Activated CD8-positive, alpha-beta T cell treated with anti-CD3 and anti-CD28 coated beads for 36 hours (primary cell): ENCODE measurements at places on chromosomes 2 and 18.

DNA sequence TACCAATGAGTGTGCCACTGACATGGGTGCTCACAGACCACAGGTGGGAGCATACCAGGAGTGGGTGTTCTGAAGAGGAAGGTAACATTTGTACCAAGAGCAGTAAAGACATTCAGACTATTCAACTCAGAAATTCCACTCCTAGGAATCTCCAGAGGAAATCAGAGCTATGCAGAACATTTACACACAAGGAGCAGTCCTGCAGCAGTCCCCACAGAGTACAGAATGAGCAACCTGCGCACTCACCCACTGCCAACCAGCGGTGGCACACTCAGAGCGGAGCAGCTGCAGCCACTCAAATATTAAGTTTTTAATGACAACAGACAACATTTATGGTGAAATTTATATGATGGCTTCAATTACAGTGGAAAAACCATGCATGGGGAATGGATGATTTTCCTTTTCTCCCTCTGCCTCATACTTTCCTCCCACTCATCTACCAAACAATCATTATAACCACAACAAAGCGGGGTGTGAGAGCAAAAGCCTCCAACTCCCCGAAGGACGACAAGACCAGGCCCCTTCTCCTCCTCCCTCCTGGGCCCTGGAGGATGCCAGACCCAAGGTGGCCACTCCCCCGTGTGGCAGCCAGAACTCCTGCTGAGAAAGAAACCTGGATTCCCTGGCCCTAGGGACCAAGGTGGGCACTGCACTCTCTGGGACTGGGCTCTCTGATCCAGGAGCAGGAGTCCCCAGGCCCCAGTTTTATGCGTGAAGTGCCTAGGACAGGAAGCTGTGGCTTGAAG, 5.4 kb downstream of the HS6ST1 start:
- H3K27ac ChIP-seq, result peak overlapping the region; percentile 5
- H3K27me3 ChIP-seq, result no peaks in the 10 kb centered on the region
- H3K4me1 ChIP-seq, result peaks cover 41% of the 10 kb centered on the region
- no peak for DNase-seq
- H3K36me3 ChIP-seq, result peaks cover 10% of the 10 kb centered on the region

DNA sequence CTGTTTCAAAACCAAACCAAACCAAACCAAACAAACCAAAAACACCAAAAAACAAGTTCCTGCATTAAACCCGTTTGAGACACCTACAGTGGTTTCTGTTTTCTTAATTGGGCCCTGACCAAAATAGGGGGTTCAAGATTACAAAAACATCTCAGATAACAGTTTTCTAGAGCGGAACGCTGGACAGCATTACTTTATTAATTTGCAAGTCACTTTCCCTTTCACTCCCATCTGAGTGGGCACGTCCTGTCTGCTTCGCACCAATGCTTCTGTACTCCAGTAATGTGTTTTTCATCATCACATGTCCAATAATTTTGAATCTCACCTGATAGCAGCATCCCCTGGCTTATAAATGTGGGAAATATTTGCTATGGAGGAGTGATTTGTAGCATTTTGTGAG, 11.7 kb upstream of the MYO1B start:
- H3K4me1 ChIP-seq, result peaks cover 2% of the 10 kb centered on the region
- no peaks in the 10 kb centered on the region for H3K27me3 ChIP-seq
- H3K27ac ChIP-seq, result no peak overlapping the region
- no peak for DNase-seq
- H3K4me3 ChIP-seq, result no peak overlapping the region
- H3K36me3 ChIP-seq, result no peaks in the 10 kb centered on the region

DNA sequence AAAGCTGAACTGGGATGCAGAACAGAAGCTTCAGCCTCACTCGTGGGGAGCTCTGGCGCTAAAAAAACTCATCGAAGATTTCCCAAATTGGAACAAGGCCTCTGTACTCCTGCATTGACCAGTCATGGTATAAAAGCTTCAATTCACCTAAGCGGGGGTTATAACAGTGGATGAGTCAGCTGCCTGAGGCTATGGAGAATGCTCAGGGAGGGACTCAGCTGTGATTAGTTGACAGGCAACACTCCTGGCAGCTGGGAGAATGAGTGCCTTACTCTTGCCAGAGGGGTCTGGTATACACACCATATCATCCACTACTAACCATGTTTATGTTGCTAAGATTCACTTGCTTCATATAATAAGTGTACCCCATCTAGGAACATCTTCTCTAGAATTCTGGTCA, 350.6 kb upstream of the VRK2 start:
- H3K4me1 ChIP-seq, result no peaks in the 10 kb centered on the region
- no peak overlapping the region for H3K4me3 ChIP-seq
- DNase-seq, result no peak
- no peak overlapping the region for H3K27ac ChIP-seq

- H3K4me3 ChIP-seq, result no peak overlapping the region
- H3K27me3 ChIP-seq, result peaks cover 10% of the 10 kb centered on the region
- H3K4me1 ChIP-seq, result no peaks in the 10 kb centered on the region
- no peaks in the 10 kb centered on the region for H3K36me3 ChIP-seq
These were observed 324.1 kb downstream of the CYP26B1 start for GRCh38 chr2:71823526-71823925.

GRCh38 chr2:44793322-44793870, 148.1 kb upstream of the SIX3 start:
- H3K27ac ChIP-seq, result no peak overlapping the region
- no peak overlapping the region for H3K4me3 ChIP-seq
- H3K27me3 ChIP-seq, result peaks cover 27% of the 10 kb centered on the region
- H3K36me3 ChIP-seq, result no peaks in the 10 kb centered on the region
